ENCODE measurements at places on chromosomes 7 and 10.
A peak's percentile ranks its signal among the peaks of the same experiment; 100 is the strongest.

GRCh38 chr7:19352305-19352695, 207.1 kb upstream of the FERD3L start:
- DNase-seq = no peak

DNA sequence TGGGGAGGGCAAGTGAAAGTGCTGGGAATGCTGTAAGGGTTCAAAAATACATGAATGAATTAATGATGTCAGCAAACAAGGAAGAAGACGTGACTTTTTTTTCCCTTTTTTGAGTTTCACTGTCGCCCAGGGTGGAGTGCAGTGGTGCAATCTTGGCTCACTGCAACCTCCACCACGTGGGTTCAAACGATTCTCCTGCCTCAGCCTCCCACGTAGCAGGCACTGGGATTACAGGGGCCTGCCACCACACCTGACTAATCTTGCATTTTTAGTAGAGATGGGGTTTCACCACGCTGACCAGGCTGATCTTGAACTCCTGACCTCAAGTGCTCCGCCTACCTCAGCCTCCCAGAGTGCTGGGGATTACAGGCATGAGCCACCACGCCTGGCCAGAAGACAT, 30.0 kb downstream of the DENND10 start:
- no peak for DNase-seq

DNA sequence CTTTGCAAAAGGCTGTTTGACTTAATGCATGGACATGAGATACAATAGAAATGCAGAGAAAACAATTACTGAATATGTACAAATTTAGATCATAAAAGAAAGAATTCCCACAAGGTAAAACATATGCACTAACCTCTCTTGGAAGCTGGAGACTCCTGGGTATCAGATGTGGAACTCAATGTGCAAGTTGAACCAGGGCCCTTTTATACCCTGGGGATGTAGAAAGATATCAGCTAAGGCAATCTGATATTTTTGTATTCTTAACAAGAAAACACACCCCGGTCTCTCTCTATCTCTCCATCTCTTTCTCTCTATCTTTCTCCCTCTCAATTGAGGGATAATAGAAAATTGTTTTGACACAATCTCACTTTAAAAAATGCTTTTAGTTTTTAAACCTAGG, at the start of gene IDI2:
IDI2 (minus strand) TSS at position 177 of the 400 bp plus-strand sequence. CDS start 1,136 bp downstream, outside the sequence.
- no peak for DNase-seq

GRCh38 chr10:82294874-82295378, 419.9 kb downstream of the NRG3 start:
- DNase-seq = no peak

- DNase-seq = no peak
Measured at GRCh38 chr7:128774921-128775320, 673 bp downstream of the OPN1SW start.

DNA sequence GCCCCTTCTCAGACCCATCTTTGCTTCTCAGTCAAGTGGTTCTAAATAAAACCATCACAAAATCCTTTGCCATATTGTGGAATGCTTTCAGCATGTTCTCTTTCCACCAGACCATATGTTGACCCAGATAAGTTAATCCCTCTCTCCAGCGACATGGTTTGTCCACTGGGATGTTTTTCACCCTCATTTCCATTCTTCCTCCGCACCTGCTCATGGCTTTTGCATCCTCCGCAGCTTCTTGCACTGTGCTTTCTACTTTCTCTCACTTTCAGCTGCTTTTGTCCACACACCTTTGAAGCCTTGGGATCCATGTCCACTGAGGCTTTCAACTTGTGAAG, 52.3 kb upstream of the WAC start:
- no peak for DNase-seq

- no peak for DNase-seq
Measured at GRCh38 chr7:40845943-40846342, 711.1 kb downstream of the SUGCT start.

DNA sequence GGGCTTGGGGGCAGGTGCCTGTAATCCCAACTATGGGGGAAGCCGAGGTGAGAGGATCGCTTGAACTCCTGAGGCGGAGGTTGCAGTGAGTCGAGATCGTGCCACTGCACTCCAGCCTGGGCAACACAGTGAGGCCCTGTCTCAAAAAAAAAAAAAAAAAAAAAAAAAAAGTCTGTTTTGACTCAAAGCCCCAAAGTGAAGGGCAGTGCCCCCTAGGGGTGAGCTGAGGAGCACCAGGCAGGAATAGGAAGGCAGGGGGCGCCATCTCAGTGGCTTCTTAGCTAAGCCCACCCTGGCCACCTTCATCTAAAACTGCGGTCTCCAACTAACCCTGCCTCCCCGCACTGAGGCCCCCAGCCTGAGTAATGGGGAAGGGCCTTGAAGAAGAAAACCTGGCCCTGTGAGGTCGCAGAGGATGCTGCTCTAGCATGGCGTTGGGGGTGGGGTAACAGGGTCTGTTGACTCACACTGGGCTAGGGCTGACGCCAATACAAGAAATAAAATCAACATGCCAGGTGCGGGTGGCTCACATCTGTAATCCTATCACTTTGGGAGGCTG, 9.8 kb downstream of the PODXL start:
- peak; percentile 66 for DNase-seq

- DNase-seq = no peak
Measured at GRCh38 chr10:101965075-101965765, 90.8 kb downstream of the ARMH3 start.

DNA sequence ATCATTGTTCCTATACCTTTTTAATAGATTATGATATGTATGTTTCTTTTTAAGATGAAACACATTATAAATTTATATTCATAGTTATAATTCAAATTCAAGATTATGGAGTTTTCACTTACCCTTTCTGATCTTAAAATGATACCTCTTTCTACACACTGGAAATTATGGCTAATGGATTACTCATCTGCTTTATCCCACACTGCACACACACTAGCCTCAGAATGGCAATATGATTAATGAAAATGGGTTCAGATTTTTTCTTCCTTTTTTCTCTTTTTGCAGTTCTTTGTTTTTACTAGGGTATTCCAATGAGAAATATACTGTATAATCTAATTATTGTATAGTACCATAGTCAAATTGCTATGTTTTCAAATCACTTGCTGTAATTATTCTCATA, 82.3 kb upstream of the FZD1 start:
- DNase-seq = no peak

DNA sequence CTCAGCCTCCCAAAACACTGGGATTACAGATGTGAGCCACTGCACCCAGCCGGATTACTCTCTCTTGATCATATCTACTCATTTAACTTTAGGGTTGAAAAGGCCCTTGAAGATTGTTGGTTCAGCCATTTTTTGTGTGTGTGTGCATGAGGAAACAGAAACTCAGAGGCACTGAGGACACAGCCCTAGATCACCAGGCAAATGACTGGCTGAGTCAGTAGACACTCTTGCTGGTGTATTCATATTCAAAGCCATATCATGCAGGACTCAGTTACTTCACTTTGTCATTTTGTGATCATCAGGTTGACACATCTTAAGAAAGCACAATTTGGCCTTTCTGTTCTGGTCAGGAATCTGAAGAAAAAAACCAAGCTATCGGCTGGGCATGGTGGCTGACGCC, 253.4 kb downstream of the TRIL start:
- DNase-seq = no peak

DNA sequence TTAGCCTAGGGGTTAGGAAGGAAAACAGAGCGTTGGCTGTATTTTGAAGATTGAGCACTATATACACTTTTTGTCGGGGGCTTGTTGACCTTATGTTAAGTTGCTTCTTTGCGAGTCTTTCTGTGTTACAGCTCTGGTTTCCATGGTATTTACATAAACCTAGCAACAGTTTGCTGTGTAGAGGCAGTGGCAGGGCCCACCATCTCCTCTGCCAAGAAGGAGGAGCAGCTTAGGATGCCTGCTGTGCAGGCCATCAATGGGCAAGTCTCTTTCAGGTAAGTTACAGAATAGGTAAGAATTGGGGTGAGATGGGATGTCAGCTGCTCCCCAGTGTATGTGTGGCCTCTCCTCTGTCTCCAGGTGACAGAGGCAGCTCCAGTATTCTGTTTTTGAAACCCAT, 485.5 kb downstream of the LRMDA start:
- DNase-seq = no peak

DNA sequence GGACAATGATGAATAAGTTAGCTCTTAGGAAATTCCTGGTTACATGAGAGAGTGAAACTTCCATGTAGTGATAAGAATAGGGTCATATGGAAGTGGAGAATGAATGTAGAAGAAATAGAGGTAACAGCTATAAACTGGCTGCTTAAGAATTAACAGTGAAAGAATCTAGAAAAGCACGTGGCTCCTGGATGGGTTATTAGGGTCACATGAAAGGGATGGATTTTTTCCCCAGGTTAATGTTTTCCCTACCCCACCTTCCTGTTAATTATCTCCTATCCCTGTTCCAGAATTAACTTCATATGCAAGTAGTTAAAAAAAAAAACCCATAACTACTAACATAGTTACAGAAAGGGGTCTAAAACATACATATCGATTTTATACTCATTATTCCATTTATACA, 58.0 kb downstream of the ANKIB1 start:
- DNase-seq = no peak

GRCh38 chr7:48182718-48183369, 11.6 kb downstream of the ABCA13 start:
- DNase-seq = peak; percentile 44

GRCh38 chr7:40824461-40824860, 689.7 kb downstream of the SUGCT start:
- DNase-seq = no peak

GRCh38 chr10:132326925-132327324, 5.1 kb upstream of the LRRC27 start:
- no peak for DNase-seq

DNA sequence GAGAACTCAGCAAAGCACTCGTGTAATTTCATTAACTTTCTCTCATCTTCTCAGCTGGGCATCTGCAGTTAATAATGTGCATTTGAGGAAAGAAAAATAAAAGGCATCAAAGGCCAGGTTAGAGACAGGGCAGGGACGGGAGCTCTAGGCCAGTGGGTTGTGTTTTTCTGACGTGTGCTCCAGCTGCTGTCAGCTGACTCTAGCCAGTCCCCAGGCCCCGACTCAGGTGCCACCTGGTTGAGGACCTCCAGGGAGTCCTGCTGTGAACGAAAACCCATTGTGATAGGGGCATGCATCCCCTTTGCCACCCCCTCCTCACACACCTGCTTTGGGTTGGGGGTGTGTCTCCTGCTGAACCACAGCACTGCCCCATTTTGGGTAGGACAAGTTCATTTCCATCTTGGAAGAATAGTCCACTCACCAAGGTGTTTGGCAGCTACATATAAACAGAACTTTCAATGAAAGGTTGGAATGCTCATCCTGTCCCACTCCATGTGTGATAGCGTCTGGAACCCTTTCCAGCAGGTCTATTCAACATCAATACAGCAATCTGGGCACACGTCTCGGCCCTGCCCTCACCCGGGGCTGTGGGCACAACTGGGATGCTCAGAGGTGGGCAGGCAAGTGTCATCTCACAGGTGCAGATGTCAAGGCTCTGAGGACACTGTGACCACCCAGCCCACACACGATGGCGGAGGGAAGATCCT, 146.1 kb upstream of the FAM20C start:
- DNase-seq = no peak

- DNase-seq = peak; percentile 47
Measured at GRCh38 chr10:22534849-22535604, 179.4 kb downstream of the PIP4K2A start.

DNA sequence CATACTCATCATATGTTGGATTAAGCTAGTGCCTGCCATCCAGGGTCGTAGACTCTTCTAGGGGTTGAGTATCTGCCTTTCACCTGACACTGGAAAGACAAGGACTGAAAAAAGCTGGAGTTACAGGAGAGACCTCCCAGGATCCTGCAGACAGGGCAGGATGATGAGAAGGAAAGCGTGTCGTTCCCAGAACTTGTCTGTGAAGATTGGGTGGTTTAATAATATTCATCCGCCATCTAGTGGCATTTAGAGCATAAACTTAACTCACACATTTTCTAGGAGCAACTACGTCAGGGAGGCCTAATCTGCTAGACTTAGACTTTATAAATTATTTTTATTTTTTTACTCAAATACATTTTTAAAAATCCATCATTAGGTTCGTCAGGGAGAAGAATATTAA, 59.6 kb downstream of the ADRB1 start:
- DNase-seq = peak; percentile 83

GRCh38 chr10:78970261-78970660, 98.5 kb upstream of the ZMIZ1 start:
- DNase-seq = no peak

GRCh38 chr7:70017357-70017756, 419.1 kb downstream of the AUTS2 start:
- DNase-seq = no peak

DNA sequence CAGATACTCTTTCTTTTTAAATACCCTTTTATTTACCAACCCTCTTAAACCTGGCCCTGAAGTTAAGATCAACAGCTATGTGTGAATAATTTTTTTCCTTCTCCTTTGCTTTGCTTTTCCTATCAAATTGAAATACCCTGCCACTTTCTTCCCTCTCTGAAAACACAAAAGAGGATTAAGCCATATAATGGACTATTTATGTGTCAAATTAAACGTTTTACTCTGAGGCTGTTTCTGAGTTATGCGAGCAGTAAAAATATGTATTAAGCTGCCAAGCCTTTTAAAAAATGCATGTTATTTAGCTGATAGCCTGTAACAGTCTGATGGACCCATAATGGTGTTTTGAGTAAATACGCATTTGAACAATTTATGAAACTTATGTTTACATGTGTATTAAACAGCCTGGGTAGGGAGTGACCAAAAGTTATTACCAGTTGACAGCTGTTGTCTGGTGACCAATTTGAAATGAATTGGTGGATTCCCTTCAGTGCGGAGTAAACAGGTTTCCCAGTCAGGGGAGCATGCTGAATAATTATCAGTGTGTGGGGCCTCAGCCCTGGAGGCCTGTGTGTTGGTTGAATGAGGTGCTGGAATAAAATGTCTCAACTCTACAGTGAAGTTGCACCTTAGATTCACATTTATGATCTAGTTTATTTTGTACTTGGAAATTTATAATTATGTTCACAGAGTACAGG, 89.6 kb downstream of the AUTS2 start:
- peak; percentile 45 for DNase-seq

GRCh38 chr10:48266528-48266927, 8.0 kb downstream of the FRMPD2 start:
- DNase-seq = no peak

DNA sequence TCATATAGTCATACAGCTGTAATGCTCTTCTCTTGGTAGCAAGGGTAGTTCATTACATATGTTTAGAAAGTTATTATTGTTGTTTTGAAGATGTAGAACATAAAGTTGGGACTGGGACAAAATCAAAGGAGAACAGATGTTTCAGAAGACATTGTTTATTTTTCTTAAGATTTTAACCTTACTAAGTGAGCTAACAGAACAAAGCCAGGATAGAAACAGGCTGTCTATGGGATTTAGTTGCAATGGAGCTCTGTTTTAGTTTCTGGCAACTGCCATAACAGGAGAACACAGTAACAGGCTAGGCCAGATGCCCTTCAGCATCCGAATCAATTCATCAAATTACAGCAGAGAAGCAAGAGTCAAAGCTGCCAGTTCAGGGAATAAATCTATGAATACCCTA, 382.4 kb downstream of the ARL4A start:
- DNase-seq = no peak

- DNase-seq = no peak
Measured at GRCh38 chr10:85557077-85557476, 809.5 kb downstream of the GRID1 start.
